ENCODE measurements at places on chromosomes 5 and 9.

GRCh38 chr5:93899026-93899600 is 157.7 kb upstream of the POU5F2 start:
- DNase-seq: no peak

- DNase-seq: no peak
Observed at GRCh38 chr5:79794347-79794746, 104.7 kb downstream of the CMYA5 start.

DNA sequence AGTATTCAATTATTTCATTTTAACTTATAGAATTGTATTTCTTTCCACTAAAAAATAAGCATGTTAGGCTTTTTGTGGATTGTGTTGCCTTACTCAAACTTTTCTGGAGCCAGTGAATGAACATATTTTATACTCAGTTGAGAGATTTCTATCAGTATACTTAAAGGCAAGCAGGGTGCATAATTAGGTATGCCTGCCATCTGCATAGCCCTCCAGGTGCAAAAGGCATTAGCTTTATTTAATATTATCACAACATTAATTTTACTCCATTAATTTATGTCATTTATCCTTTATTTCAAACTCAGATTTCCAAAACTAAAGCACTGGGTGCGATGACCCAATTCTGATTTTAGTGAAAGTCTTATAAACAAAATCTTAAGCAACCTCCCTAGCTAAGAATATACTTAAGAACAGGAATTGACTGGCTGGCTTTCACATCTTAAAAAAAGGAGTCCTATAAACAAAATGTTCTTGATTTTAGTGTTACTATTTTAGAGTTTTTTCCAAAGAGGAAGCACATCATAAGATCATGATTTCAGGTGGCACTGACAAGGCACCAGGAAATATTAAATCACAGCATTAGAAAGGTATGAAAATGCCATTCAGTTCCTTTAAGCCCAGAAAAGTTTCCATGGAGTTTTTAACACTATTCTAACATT is 178.4 kb downstream of the MPDZ start:
- no peak for DNase-seq

DNA sequence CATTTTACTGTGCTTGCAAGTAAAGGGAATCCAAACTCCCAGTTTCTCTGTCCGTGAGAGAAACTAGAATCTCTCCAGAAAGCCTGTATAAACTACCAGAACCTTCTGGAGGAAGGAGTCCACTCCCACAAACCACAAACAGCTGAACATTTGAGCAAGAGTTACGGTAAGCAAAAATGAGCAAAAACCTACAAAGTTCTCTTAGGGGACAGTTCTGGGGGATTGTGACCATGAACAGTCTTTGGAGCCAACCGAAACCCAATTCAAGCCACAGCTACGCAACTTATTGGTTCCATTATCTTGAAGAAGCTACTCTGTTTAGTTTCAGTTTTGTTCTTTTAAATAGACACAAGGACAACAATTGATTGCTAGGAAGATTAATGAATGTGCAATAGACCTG is 330.6 kb downstream of the ASTN2 start:
- no peak for DNase-seq

DNA sequence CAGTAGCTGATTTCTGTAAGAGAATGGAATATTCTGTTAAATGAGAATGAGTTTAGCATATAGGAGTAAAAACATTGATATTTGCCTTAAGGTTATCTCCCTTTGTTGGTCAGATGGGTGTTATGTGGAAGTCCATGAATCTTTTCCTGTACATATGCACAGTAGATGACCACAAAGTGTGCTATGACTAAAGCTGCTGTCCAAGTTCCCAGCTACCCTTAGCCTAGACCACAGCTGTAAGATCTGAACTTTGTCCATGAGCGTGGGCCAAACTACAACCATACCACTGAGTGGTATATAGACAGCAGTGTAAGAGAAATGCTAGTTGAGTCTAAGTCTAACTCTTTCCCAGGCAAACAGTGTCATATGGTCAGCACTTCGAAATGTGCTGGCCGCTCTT is 48.8 kb downstream of the CD180 start:
- no peak for DNase-seq

DNA sequence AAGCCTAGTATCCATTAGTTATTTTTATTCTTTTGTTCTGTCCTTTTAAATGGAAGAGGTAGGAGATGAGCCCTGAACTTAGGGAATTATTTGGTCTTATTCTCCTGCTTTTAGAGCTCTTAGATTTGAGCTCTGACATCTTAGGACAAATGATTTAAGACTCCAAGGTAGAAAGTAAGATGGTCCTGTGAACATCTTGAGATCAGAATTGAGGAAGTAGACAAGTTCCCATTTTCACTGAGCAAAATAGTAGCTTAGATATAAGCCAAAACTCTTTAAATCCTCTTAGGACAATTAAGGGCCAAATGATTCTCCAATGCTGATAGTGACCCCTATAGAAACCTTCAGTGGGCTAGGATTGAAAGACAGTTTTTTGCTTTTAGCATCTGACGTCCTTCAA is 53.0 kb upstream of the RUSC2 start:
- no peak for DNase-seq

DNA sequence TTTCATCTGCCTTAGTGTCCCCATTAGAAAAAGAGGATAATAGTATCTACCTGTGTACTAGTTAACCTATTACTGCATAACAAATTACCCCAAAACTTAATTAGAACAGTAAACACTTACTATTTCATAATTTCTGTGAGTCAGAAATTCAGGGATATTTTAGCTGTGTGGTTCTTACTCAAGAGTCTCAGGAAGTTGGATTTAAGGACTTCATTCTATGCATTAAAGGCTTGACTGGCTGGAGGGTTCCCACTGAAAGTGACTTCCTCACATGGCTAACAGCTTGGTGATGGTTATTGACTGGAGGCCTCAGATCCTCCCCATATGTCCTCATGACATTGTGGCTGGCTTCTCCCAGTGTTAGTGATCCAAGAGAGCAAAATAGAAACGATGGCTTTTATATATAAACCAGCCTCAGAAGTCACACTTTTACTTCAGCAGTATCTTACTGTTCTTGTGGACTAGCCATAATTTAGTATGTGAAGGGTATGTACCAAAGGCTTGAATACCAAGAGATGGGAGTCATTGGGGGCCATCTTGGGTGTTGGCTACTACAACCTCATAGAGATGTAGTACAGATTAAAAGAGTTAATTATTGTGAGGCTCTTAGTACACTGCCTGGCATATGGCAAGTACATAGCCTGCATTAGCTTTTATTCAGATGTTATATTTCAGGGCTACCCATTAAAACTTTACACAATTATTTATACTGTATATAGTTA is 9.9 kb downstream of the RAD23B start:
- DNase-seq: no peak

DNA sequence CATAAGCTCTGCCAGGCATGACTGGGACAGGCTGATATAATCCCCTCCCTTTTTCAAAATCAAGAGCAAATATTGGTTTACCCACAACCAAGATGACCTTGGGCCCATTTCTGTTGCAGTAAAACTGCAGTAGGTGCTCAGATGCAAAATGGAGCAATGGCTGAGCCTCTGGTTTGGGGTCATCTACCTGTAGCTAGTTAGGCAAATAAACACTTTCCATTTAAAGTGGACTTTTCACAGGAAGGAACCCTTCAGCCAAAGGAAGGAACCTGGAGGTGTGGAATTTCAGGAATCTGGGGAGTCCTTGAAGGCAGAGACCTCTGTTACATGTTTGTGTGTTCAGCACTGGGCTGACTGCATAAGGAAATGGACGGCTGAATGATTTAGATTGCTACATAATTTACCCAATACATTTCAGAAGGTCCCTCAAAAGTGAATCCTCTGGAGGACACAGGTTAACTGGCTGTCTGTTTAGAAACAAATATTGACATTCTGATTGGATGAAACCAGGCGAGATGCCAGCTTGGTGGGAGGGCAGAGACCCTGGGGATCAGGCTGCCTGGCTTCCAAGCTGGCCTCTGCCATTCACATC is 170.1 kb upstream of the ZNF618 start:
- DNase-seq: no peak

- DNase-seq: no peak
Observed at GRCh38 chr9:92947268-92948037, at the start of gene FGD3. TSS of gene FGD3 (plus strand) at chr9:92947523. CDS start at chr9:92976257, 28,734 bp downstream.

All from stimulated activated CD8-positive, alpha-beta memory T cell treated with anti-CD3 and anti-CD28 coated beads, Interleukin-4, amount 100 ng/mL, for 4 hours (primary cell).